NCI-H345 (cell line): ENCODE measurements at places on chromosomes 7 and 10.

DNA sequence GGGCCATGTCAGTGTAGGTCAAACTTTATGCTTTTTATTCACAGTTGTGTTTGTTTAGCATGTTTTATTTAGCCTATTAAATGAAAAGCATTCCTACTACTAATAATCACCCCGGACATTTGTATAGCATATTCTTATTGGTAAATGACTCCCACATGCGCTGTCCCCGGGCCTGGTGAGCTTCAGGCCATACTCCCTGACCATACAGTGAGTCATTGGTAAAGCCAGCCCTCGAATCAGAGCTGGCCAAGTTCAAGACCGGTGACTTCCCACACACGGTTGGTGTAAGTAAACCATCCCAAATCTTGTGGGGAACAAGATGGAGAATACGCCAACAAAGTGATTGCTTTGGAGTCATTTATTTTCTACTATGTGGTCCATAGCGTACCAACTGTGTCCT is 238.7 kb upstream of the TCF7L2 start:
- no peak for DNase-seq

DNA sequence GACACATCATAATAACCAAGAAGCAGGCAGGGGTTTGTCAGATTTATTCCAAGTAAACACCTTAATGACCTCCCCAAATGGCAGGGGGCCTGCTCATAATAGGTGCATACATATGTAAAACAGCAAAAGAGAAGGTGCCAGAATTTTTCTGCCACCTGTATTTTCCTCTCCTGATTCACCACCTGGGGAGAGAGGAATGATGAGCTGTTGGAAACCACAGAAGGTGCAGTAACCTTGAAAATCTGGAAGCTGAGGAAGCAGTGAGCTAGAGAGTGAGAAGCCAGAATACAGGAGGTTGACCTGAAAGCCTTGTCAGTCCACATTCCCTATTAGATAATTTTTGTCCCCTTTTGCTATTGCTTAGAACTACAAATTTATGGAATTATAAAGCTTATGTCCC is 46.2 kb upstream of the PDE1C start:
- peak; percentile 30 for DNase-seq

- no peak for DNase-seq
Observed at GRCh38 chr10:26385443-26385842, 52.7 kb upstream of the APBB1IP start.

GRCh38 chr7:120421151-120421651 is 148.2 kb downstream of the KCND2 start:
- no peak for DNase-seq

- no peak for DNase-seq
Observed at GRCh38 chr10:8852546-8852945, 798.1 kb downstream of the GATA3 start.

GRCh38 chr7:135802697-135803096 is 54.1 kb upstream of the FAM180A start:
- no peak for DNase-seq

DNA sequence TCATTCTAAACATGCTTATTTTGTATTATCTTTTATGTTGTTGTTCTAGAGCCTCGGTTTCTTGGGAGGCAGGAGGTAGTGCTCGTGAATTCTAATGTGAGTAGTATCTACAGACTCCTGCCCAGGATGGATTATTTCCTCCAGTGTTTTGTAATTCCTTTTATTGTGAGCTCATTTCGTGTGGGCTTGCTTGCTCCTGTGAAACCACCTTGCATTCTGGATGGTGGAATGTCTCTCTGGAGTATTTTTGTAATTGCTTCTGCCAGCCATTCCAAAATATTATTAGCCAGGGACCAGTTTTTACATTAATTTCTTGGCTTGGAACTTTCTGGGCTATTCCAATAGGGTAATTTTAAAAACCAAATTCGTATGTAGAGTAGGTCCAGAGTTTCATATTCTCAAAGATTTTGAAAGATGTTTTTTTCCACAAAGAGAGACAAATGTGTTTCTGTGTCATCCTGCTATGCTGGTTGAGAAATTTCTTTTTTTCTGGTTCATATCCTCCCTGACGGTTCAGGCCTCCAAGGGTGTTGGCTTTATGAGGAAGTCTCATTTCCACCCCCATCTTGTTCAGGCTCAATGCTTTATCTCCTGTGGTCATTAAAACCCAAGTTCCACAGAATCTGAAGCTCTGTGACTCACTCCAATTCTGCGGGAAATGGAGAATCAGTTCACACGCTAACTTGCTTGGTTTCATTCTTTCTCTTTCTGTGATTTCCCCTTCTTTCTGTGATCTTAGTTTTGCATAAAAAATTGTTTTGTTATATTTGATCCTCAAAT is 41.7 kb upstream of the CALD1 start:
- DNase-seq, result no peak

GRCh38 chr7:94052398-94053180 is 48.4 kb upstream of the BET1 start:
- DNase-seq, result no peak

DNA sequence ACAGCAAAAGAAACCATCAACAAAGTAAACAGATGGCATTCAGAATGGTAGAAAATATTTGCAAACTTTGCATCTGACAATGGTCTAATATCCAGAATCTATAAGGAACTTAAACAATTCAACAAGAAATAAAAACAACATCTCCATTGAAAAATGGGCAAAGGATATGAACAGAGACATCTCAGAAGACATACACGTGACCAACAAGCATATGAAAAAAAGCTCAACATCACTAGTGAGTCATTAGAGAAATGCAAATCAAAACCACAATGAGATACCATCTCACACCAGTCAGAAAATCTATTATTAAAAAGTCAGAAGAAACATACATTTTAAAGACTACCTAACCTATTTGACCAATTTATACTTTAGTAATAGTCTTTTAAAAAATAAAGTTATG is 571.3 kb upstream of the NRG3 start:
- DNase-seq, result no peak

DNA sequence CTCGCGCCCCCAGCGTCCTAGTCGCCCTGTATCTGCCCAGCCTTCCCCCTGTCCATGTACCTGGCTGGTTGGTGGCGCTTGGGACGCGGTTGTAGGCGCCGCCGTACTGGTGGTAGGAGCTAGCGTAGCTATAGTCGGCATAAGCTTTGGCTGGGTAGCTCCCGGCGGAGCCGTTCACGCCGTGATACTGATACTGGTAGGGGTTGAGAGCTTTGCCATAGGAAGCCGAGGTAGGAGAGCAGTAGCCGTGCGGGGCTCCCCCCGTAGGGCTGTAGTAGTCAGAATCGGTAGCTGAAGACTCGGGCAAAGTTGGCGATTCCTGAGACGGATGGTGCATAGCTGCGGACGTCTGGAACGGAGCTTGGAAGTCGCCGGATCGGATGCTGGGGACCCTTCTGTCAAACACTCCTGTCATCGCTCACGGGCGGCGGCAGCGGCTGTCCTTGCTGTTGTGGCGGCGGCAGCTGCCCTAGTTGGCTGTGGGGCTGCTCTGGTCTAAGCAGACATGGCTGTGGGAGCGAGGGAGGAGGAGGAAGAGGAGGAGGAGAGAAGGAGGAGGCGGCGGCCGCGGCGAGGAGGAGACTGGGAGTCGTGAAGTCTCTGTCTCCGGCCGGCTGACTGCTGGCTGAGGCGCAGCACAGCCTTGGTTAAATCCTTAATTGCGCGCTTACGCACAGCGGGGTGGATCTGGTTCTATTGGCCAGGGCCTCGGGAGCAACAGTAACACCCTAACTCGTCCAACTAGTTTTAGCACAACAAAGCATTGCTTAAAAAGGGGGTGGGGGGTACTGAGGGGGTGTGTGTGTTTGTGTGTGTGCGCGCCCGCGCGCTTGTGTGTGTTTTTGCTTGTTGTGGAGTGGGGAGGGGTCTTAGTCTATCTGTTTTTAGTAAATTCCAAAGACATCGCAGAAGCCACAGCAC is at the start of gene DLX5:
TSS of gene DLX5 (minus strand) at position 623 of the 921 bp plus-strand sequence. CDS start at position 415, 208 bp downstream.
- DNase-seq, result peak; percentile 73

DNA sequence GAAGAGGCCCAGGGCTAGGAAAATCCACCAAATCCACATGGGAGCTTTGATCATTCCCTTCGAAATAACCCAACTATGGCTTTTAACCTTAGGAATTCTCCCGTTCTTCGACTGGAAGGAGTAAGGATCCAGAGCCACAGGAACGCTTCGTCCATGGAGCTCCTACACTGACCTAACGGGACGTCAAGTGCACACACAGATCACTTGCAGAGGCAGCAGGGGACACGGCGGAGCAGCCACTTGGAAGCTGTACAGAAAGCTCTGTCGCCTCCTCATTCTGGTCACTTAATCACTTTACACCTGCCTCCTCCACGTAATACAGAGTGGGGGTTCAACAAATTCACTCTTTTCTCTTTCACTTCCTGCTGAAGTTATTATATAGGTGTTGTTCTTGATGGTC is 43.9 kb downstream of the RSU1 start:
- no peak for DNase-seq

DNA sequence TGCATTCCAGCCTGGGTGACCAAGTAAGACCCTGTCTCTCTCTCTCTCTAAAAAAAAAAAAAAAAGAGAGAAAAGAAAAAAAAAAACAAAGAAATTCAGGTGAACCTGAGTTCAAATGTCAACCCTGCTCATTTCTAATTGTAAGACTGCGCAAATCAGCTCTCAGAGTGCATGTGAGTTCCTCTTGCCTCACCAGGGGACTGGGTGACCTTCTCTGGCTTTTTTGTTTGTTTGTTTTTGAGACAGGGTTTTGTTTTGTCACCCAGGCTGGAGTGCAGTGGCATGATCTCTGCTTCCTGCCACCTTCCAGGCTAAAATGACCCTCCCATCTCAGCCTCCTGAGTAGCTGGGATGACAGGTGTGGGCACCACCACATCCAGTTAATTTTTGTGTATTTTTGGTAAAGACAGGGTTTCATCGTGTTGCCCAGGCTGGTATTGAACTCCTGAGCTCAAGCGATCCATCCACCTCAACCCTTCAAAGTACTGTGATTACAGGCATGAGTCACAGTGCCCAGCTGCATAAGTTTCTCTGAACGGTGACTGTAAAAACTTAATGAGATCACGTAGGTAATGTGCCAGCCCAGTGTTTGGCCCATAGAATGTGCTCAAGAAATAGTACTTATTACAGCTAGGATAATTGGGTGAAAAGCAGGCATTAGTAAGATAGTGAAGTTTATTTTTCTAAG is 45.3 kb upstream of the BAMBI start:
- DNase-seq, result no peak

GRCh38 chr10:104472505-104472904 is 118.9 kb downstream of the CFAP58 start:
- DNase-seq, result no peak

GRCh38 chr7:771234-772004 is 44.3 kb upstream of the PRKAR1B start:
- no peak for DNase-seq

DNA sequence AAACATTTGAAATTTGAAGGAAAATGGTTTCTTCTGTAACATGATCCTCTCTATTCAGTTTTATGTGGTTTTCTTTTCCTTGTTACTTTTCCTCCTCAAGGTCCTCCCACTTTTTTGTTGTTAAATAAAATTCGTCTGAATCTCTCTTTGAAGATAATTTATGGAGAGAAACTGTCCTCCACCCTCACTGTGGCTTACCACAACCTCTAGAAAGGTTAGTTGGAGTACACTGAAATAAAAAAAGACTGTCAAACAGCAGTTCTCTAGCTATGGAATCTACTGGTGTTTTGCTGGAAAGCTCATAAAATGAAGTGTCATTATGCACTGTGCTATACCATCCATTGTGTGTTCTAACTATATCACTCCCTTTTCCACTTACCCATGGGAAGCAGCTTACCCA is 189.4 kb downstream of the HDAC9 start:
- no peak for DNase-seq

GRCh38 chr10:3525832-3526449 is 259.1 kb downstream of the KLF6 start:
- DNase-seq, result no peak

GRCh38 chr7:69687739-69688433 is 89.6 kb downstream of the AUTS2 start:
- peak; percentile 5 for DNase-seq

- no peak for DNase-seq
Observed at GRCh38 chr10:79250259-79250658, 97.0 kb upstream of the PPIF start.

DNA sequence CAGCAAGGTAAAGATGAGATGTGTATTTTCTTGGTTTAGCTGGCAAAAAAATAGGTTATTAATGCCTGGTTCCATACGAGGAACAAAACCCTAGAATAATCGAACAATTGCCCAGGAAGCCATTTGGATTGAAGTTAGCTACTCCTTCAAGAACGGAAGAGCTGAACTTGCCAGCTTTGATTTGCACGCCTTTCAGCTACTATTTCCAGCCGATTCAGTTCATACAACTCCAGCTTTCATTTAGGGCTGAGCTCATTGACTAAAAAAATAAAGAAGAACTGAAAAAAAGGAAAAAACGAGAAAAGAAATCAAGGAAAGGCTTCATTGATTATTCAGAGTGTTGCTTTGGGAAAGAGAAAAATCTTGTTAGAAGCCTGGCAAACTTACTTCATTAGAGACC is 60.4 kb downstream of the PTN start:
- DNase-seq, result no peak

GRCh38 chr7:33191340-33191739 is 62.0 kb downstream of the BBS9 start:
- peak; percentile 10 for DNase-seq

GRCh38 chr7:66731986-66732385 is 8.5 kb upstream of the RABGEF1 start:
- no peak for DNase-seq

- no peak for DNase-seq
Observed at GRCh38 chr7:50610521-50611277, 45.5 kb upstream of the DDC start.

DNA sequence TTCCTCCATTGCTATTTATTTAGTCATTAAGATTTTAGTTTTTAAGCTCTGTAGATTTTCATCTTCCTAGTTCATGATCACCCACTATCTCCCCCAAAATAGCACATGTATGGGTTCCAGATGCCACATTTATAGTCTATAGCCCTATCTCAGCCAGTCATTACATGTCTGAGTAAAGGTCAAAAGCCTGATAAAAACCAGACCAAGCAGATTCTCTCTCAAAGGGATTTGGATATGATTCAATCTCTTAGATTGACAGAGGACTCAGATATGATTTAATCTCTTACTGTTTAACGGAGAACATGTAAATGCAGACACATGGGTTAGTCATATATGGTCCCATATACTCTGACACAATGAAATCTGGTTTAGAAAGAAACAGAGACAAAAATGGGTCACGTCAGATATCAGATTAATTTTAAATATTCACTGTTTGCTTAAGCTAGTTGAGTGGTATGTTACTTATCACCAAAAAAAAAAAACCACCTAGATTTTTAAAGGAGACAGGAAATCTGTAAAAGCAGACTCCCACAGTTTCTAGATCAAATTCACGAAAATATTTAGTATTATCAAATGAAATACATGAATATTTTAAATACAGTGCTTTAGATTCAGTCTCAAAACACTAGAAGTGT is 107.0 kb upstream of the LRRN3 start:
- DNase-seq, result no peak

- peak; percentile 65 for DNase-seq
Observed at GRCh38 chr10:116892907-116893685, 43.8 kb downstream of the ENO4 start.

DNA sequence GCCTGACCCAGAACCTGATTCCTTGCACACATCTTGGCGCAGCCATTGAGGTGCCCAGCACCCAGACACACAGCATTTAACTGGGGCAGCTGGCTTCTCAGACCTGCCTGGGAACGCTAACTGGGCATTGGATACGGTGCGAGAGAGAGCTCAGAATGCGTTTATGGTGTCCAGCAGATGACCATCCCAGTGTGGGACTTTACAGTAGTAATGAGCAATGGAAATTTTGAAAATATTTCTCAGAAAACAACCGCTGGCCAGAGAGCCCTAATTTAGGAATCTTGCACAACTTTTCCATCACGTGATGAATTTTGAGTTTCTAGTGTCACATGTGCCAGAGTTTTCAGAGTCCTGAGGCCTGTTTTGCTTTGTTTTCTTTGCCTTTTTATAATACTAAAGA is 78.2 kb upstream of the SEC61G start:
- DNase-seq, result no peak
